ENCODE measurements at places on chromosomes 12 and 14.

- no peak for DNase-seq
These were observed 28.5 kb downstream of the FOS start for GRCh38 chr14:75306927-75307699.

DNA sequence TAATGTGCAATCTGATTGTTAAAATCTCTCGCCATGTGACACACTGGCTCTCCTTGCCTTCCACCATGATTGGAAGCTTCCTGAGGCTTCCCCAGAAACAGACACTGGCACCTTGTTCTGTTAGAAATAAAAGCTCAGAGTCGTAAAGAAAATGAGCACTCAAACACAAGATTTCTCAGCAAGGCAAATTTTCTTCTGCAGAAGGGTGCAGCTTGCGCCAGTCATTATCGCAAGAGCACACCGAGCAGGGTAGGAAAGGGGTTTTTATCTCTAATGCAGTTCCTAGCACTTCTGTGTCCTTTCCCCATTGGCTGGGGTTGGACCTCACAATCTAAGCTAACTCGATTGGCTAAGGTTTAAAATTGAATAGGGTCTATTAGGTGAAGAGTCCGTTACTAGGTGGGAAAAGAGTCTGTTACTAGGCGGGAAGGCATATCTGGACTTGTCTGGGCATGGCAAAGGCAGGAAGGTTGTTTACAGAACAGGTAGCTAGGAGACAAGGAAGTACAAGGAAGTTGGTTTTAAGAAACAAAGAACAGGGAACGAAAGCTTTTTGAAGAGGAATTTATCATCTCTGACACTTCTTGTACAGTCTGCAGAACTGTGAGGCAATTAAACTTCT, 62.6 kb upstream of the BICD1 start:
- DNase-seq: no peak

DNA sequence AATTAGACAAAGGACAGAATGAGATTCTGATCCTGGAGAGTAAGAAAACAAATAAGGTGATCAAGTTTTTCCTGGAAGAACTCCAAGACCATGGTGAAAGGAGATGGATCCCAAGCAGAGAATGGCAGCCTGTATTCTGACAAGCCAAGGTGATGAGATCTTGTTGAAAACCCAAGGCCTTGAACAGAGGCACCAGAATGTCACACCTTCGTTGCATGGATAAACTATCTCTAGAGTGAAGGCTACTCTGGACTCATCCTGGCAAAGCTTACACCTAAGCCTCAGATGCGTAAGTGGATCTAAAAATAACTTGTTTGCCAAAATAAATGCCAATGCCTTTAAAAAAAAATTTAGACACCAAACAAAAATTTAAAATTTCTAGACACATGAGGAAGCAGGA, 605.9 kb downstream of the ETNK1 start:
- DNase-seq: no peak

GRCh38 chr14:73757381-73757780, 43.2 kb upstream of the PNMA1 start:
- DNase-seq: no peak

DNA sequence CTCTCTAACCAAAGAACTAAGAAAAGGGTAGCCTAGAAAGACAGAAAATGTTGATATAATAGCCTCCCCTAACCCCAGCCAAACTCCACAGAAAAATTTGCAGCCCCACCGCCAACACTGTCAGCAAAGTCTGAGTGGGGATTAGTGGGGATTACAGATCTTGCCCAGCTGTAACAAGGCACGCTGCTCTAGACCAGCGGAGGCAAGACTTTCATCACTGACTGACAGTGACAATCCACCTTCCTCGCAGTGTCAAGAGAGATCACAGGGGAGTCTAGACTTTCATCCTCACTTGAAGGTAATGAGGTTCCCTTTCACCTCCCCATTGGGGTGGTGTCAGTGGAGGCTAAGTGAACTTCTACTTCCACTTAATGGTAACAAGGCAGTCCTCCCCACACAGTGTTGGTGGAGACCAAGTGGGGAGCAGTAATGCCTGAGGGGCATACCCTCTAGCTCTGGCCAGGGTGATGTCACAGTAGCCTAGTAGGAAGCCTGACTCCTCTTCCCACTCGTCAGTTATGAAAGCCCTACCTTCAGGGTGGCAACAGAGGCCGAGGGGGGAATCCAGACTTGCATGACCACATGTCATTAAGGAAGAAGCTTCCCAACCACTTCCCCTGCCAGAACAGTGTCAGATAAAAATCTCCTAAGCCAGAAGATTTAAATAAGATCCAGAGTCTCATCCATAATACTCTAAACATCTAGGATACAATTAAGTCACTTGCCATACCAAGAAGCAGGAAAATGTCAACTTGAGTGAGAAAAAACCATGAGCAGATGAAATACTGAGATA, 91.7 kb upstream of the RASSF8 start:
- DNase-seq: no peak

GRCh38 chr12:123929946-123930583, 42.6 kb downstream of the CCDC92 start:
- DNase-seq: no peak

DNA sequence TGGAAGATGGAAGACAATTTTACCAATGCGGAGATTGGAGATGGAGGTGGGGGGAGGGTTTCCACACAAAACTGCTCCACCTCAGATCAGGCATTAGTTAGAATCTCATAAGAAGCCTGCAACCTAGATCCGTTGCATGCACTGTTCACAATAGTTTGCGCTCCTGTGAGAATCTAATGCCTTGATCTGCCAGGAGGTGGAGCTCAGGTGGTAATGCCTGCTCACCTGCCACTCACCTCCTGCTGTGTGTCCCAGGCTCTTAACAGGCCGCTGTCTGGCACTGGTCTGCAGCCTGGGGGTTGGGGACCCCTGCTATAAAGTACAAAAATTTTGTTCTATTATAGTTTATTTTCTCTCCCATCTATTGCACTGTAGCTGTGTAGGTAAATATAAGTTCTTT, 84.9 kb upstream of the FOXG1 start:
- no peak for DNase-seq

DNA sequence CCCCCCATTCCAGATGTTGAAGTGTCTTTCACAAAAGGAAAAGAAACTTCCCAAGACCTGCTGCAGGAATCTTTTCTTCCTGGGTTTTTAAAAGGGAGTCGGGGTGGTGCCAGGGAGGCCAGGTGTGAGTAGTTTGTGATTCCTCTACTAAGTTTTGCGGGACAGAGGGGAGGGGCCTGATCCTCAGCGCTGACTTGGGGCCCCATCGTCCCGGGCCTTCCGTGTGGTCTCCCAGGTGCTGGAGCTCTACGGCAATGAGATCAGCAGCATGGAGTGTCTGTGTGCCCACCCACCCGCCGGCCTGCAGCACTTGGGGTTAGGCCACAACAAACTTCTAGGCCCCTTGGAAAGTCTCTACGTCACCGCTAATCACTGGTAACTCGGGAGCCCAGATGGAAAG, 4.5 kb downstream of the LRRC43 start:
- DNase-seq: no peak

- DNase-seq: no peak
These were observed 62.1 kb upstream of the C14orf180 start for GRCh38 chr14:104517426-104517825.

DNA sequence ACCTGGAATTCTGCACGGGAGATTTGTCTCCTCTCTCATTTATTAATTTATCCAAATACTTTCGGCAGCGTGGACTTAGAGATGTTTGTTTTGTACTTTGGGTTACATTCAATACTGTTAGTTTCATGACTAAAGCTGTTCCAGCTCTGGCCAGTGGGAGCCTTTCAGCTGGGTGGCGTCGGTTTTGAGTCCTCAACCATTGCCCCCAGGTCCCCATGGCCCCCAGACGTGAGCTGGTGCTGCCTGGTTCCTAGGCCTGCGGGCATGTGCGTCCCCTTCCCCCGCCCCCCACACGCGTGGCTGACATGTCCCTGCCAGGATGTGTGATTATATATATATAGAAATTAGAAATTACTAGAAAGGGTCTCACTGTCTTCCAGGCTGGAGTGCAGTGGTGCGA, 48.2 kb downstream of the KIF26A start:
- DNase-seq: no peak

DNA sequence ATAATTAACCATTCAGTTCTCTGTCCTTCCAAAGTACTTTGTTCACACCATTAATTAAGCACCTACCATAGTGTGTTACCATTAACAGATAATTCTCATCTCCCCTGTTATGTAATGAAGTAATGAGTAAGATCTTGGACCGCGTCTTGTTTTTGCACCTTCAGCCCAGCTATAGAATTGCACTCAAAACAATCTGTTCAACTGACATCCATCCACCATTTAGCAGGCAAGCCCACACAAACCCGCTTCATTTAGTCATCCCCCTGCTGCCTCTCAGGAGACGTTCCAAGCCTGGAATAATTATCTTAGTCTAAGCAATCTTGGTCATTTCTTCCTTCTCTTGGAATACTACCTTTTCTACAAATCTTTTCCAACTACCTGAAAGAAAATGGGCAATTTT, 74.4 kb downstream of the DUSP16 start:
- DNase-seq: no peak

DNA sequence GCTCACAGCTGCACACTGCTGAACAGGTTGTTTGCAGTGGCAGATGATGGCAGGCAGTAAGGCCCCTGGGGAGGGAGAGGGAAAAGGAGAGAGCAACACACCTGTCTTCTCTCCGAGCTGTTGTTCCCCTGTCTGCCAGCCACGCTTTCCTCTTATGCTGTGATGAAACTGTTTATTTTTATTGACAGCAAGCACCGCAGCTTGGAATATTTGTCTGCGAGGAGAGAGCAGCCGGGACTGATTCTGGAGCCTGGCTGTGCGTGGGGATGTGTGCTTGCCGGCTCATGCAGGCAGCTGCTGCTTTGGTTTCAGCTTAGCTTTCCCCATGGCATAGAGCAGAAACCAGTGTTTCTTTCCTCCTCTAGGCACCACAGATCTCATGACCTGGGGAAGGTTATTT, 58.7 kb upstream of the KCNA5 start:
- no peak for DNase-seq

DNA sequence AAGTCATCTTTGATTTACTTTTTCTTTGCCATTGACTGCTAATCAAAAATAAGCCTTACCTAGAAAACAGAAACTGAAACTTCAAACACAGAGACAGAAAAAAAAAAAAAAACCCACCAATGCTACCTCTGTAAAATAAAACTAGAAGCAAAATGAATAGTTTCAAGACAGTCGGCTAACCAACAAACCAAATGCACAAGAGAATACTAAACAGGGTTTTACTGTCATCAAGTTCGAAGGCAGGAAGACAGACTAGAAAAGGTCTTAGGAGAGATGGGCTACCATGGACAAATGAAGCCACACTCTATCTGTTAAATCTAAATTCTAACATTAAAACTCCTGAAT, 59.5 kb downstream of the SEL1L start:
- no peak for DNase-seq

DNA sequence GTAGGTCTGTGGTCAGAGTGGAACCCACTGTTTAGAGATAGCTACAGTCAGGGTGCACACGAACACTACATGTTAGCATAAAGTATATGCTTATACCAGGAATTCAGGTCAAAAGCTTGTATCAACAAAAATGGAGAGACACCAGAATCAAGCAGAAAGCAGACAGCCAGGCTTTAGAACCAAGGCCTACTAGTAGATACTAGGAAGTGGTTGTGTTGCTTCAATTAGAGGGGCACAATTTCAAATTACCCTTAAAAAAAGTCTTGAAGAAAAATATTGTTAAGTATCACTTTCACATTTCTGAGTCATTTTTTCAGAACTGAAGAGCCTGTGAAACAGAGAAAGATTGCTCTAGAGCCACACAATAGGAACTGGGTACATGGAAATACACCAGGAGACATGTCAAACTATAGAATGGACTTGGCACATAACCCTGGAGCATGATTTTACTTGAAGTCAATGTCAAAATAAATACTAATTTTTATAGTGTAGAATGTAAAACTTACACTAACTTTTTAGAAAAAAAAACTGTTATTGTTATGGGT, 41.6 kb downstream of the LRRC9 start:
- DNase-seq: no peak

- DNase-seq: no peak
These were observed 44.7 kb downstream of the KLRG1 start for GRCh38 chr12:9034095-9034494.

DNA sequence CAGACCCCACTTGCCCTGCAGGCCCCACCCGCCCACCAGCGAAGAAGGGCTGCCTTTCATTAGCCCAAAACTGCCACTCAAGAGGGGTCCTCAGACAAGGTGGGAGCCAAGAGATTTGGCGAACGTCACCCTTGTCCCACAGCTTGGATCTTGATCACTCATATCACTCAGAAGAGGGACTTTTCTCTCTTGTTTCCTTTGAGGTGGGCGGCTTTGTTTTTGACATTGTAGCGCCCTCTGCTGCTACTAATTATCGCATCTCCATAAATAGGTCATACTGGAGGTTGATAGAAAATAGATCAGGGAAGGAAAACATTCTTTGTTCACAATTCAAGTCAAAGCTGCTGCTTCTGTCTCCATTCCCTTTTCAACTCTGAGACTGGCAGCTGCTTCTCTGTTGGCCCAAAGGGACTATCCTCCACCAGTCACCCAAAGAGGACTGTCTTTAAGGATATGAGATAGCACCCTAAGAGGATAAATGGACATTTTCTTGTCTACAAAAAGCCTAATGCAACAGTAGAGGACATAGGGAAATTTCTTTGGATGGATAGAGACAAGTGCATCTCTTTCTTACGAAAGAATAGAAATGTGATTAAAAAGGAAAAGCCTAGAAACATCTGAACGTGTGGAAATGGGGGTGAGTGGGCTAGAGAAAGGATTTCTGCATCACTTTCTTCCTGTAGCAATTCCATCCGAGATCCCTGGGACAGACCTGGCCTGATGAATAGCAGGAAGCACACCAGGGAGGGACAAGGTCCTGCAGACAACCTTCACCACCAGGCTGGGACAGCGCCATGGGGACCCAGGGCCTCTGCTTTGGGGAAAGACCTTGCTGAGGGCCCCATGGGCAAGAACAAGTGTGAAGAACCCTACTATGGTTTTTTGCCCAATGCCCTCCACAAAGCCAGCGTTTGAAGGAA, 115.8 kb downstream of the DAD1 start:
- DNase-seq: peak; percentile 9

DNA sequence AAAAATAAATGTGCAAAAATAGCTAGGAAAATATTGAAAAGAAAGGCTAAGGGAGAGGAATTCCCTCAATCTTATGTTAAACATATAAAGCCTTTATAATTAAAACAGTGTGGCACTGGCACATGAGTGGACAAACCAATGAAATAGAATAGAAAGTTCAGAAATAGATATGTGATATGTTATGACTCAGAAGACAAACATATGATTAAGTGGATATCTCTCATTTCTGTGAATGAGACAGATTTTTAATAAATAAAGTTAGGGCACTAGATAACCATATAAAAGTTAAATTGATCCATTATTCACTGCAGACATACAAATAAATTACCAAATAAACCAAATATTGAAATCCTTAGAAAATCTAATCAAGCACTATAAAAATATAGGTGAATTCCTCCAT, 73.0 kb downstream of the ALG10B start:
- no peak for DNase-seq

- no peak for DNase-seq
These were observed 493.3 kb downstream of the EGLN3 start for GRCh38 chr14:33457617-33458016.

DNA sequence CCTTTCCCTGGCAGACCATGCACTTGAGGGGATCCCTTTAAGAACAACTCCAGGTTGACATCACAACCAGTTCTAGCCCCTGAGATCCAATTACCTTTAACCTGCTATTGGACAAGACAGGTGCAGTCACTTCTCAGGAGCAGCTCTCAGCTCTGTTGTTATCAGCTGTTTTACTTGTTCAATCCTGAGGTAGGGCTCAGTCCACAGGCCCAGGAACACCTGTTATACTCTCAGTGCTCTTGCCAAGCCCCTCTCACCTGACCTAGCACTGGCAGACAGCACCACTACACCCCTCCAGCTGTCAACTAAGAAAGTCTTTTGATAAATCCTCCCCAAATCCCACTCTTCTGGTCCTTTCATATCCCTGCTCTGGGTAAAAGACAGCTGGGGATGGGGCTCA, 163.9 kb upstream of the TMTC2 start:
- no peak for DNase-seq

Measured in C1 segment of cervical spinal cord (tissue), 14 donors.